NCI-H2107 (cell line): ENCODE measurements at places on chromosomes 2 and 18.

- DNase-seq: no peak
These were observed 81.7 kb downstream of the FAM161A start for GRCh38 chr2:61771904-61772845.

- no peak for DNase-seq
These were observed 319.2 kb downstream of the LRATD1 start for GRCh38 chr2:14951569-14952285.

DNA sequence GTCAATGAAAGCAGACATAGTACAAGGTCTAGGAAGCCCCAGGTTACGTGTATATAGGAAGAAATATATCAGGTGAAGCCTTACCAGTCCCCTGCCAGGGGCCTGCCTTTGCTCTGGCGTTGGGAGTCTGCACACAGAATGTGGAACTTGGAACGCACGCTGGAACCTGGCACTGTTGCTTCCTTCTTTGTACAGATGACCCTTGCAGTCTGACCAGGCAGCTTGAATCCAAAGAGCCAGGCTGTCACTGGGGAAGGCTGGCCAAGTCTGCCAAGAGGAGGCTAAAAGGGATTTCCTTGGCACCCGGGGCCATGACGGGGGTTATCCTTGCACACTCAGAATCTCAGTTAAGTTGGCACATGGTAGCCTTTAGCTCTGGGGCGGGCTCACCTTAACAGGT lies 39.5 kb downstream of the TMEM247 start:
- DNase-seq: no peak

- DNase-seq: no peak
These were observed 34.6 kb downstream of the DIPK1C start for GRCh38 chr18:74422541-74422940.

- no peak for DNase-seq
These were observed 757.5 kb upstream of the DDX18 start for GRCh38 chr2:117057016-117057415.

- no peak for DNase-seq
These were observed 19.5 kb downstream of the RBKS start for GRCh38 chr2:27870724-27871123.

DNA sequence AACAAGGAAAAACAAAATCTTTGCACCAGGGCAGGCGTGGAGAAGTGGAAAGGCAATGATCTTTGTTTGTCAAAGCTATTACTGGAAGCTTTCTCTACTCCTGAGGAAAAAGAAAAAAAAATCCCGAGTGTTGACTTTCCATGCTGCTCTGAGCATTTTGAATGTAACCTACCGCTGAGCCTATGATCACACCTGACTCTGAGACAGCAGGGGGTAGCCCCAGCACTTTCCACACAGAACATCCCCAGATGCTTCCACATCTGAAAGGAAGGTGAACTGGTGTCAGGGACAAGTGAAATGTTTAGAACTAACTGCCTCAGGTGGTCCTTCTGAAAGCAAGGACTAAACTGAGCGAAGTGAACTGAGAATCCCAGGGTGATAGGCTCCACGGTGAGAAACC lies 1315.1 kb upstream of the DDX18 start:
- no peak for DNase-seq

- DNase-seq: peak; percentile 37
These were observed 26.6 kb upstream of the LANCL1 start for GRCh38 chr2:210503001-210503623.

- no peak for DNase-seq
These were observed 17.1 kb downstream of the RAMP1 start for GRCh38 chr2:237876532-237876931.

DNA sequence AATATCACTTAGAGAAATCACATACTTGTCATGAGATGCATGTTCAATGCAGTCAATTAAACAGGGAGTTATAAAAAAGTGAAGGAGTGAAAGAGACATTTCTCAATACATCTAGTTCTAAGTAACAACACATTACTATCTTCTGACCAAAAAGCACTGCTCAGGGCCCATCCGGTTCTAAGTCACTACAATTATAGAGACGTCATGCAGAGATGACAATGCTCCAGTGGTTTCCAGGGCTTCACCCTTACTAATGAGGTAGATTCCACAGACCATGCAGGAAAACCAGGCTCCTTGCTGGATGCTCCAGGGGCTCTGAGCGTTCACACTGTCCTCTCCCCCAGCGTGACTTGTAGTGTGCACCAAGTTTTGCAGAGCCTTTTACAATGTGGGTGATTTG lies 88.0 kb downstream of the FTCDNL1 start:
- no peak for DNase-seq

GRCh38 chr2:222701721-222702131 lies 30.3 kb downstream of the MOGAT1 start:
- no peak for DNase-seq

DNA sequence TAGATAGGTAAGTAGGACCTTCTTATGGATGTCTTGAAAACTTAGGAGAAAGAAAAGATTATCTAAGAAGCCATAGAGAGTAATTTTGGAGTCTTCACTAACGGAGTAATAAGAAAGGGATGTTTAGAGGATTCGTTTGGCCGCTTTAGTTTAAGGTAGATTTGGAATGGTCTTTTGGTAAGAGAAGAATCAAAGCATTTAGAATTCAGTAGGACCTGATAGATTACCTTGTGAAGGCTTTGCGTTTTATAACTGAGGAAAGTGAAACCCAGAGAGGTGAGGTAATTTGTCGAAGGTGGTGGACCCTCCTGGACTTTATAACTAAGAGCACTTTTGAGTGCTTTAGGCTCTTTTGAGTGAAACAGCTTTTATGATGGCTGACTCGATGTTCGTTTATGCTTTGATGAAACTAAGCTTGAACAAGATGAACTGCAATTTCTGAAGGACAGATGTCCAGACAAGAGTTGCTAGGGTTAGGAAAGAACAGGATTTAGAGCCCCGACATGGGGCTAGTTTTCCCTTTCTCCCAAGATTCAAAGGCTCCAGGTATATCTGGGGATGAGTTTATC lies 1.3 kb downstream of the MYL12B start:
- no peak for DNase-seq

DNA sequence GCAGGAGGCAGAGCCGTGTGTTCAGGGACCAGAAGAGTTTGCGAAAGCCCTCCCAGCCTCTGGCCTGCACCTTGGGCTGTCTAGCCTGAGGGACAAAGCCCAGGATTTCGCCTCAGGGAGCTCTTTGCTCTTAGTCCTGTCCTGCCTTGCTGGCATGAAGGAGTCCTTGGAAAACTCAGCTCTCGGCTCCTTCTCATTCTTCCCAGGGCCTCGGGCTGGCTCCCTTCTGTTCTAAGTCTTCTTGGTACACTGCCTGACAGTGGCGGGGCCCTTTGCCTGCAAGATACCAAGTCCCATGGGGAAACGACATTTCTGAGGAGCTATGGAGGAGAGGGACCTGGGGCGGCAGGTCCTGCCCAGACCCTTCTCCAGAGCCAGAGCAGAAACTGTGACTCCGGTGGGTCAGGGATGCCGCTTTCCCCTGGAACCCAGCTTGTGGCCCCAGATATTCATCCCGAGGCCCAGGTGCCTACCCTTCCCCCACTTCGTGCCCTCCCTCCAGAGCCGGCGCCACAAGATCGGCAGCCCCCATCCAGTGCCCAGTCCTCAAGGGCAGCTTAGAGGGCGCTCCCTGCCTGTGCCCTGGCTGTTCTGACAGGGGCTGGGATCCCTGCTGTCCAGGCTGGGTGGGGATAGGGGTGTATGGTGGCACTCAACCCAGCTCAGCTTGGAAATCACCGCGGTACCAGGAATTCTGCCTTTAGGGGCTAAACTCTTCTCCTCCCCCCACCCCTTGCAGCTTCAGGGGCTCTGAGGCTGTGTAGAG lies 5.5 kb upstream of the CYP26B1 start:
- no peak for DNase-seq

- DNase-seq: no peak
These were observed 19.6 kb downstream of the UGP2 start for GRCh38 chr2:63861220-63861822.

- DNase-seq: no peak
These were observed 680.2 kb upstream of the LRRTM4 start for GRCh38 chr2:78202366-78202765.

GRCh38 chr2:54267577-54267976 lies 11.5 kb upstream of the TSPYL6 start:
- DNase-seq: no peak

GRCh38 chr18:58792086-58792485 lies 72.6 kb upstream of the ZNF532 start:
- DNase-seq: no peak

DNA sequence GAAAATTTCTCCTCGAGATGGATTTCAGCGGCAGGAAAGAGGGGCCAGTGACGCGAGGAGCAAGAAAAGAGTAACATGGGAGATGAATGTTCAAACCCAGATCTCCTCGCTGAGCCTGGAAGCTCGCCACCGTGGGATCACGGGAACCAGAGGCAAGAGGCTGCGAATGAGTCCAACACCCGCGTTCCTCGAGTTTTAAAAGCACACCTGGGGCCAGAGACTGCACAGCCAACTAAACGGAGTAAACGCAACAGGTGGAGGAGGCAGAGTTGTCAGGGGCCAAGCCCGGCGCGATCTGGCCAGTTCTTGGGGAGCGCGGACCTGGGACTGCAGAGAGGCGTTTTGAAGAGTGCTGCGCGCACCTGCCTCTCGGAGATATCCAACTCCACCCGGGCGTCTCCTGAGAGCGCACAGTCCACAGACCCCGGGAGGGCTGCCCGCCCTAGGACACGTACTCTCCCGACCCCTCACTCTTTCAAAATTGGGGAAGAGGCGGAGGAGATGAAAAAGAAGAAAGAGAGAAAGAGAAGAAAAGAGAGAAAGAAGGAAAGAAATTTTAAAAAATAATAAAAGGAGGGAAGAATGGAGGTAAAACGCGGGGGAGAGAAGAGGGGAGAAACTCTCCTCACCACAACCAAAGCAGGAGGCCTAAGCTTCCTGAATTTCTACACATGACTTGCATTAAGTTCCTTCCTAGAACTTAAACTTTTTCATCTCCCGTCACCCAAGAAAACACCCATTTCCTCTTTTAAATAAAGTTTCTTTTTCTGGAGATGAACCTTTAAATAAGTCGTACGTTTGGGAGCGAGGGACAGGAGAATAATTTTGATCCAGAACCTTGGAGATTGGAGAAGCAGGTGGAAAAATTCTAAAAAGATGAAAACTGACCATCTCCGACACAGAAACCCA lies 5.3 kb upstream of the PAX3 start:
- no peak for DNase-seq

- no peak for DNase-seq
These were observed 22.4 kb downstream of the GREB1 start for GRCh38 chr2:11556101-11556806.

DNA sequence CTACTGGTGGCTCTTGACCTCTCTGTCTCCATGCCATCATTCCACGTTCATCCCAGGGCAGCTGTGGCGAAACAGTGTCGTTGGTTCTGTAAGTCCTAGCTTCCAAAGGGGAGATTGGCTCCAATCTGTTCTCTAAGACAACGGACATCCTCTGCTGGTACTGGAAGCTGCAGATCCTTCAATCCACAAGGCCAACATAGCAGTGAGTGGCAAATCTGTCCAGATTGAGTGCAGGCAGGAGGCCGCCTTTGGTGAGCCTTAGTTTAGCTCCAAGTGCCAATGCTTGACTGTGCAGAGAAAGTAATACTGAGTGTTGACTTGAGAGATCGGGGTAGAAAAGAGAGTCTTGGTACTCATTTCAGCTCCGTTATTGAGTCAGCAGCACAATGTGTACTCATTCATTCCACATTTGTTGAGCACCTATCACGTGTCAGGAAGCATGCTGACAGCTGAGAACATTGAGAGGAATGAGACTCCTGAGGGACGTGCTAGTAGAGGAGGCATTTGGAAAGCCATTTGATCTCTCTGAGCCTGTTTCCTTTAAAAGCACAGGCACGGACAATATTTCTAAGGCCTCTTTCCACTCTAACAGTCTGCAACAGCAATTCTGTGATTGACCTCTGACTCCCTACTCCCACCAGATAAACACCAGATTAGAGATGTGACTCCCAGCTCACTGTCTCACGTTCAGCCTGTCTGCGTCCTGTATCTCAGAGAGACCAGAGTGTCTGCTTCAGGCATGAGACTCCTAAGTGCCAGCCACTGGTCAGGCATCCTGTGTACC lies 306.0 kb downstream of the CLIP4 start:
- DNase-seq: no peak

- no peak for DNase-seq
These were observed 95.0 kb downstream of the TMEM163 start for GRCh38 chr2:134623796-134624195.

DNA sequence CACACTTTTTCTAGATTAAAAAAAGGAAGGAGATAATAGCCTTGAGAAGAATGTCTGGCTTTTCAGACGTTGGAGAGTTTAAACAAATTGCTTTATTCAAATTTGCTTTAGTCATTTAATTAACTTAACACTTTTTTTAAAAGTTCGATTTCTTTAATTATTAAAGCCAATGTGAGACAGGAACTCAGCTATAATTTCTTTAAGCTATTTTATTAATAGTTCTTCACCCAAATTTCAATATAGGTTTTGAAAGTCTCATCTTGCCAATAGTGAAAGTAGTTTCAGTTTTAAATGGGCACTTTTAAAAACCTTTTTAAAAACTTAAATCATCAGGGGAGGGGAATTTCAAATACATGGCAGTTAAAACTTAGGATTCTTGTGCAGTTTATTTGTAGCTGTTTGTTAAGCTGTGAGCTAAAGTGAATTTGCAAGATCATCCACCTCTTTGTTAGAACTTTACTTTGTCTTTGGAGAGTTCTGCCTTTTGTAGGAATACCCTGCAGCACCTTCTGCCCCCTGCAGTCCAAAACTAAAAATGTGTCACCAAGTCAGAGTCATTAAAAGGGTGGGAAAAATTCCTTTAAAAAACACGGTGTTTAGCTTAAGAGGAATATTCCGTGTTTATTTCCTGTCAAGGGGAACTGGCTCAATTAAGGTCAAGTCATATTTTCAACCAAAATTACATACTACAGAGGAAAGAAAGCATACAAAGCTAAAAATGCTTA lies 4.6 kb downstream of the TGIF1 start:
- no peak for DNase-seq

DNA sequence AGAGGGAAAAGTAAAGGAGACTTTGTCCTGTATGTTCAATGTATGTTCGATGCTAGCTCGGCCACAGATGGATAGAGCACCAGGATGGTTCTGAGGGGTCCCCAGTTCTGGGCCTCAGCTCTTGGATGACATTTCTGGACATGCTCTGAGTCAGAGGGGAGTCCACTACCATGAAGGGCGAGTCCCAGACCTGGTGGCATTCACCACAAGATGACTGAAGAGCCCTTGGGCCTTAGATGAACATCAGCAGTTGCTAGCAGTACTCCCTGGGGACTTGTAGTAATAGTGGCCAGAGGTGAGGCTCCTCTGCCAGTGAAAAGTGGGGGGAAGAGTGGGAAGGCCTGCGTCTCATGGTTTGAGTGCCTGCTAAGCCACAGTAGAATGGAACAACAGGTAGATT lies 109.5 kb downstream of the GRB14 start:
- DNase-seq: no peak

- no peak for DNase-seq
These were observed 555.1 kb upstream of the SALL3 start for GRCh38 chr18:78424403-78425018.

- DNase-seq: no peak
These were observed 104.6 kb upstream of the COL3A1 start for GRCh38 chr2:188869550-188869949.
